ENCODE measurements at places on chromosomes 6 and 20.

DNA sequence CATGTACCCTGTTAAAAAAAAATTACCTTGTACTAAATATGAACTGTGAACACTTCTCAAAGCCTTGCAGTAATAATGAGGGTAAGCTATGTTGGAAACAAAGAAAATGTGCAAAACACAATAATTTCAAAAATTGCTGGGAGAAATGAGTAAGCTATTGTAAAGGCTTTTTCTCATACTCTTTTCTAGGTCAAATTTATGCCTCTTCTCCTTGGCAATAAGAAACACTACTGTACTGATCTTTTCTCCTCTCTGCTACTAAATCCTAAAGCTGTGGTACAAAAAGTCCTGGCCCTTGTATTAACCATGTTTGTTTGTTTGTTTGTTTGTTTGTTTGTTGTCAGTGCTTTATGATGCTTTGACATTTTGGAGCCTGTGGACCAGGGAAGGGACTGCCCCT, 17.5 kb upstream of the HUS1B start:
- no peak for DNase-seq

- DNase-seq = no peak
These were observed 18.6 kb downstream of the RNASET2 start for GRCh38 chr6:166937746-166938145.

DNA sequence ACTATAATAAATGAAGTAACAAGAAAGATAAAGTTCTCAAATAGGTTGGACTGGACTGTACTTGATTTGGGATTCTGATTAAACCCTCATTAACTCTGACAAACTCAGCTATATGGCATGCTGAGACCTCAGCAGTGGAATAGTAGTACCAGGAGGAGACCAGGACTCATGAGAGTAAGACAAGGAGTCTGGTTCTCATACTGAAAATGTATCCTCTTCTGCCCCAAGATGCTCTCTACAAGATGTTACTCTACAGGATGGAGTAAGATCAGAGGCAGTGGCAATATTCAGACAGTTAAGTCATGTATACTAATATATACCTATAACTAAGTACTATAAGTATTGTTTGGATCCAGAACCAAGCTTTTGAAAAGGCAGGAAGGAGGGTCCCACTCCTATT, 31.9 kb upstream of the SYNCRIP start:
- DNase-seq = no peak

DNA sequence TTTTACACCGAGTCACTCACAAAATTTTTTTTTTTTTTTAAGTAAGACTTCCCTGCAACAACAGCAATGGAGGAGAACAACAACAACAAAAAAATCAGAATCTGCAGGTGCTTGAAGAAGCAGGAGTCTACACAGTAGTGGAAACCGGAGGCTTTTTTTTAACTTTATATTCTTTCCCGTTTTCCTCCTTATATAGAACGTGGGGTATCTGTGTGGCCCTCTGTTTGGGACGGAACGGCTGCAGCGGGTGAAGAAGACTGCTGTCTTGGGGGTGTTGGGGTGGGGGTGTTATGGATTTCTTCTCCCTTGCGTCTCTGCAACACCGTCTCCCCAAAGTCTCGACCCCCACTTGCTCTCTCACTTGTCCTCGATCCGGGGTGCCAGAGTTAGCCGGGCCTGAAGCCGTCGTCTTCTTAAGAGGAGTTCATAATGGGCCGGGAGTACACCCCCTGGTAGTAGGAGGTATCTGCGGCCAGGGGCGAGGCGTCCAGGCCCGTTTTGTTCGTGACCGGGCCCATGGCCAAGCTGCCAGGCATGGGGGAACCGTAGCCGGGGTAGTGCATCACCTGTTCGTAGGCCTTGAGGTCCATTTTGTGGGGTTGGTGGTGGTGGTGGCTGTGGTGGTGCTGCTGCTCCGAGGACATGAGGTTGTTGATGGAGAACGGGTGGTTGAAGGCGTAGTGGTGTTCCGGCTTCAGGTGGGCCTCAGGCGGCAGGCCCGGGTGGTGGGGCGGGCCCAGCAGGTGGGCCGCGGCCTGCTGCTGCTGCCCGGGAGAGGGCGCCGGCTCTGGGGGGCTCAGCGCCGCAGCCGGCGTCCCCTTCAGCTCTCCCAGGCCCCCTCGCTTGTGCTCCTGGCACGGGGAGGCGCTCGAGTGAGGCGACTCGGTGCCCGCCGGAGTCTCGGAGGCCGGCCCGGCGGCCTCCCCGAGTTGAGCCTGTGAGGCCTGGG, 2.7 kb downstream of the FOXA2 start:
- no peak for DNase-seq

- no peak for DNase-seq
These were observed 94.4 kb upstream of the TNFAIP3 start for GRCh38 chr6:137772541-137773250.

- no peak for DNase-seq
These were observed 508.0 kb downstream of the TBC1D32 start for GRCh38 chr6:120826253-120826652.

GRCh38 chr6:101909366-101909765, 515.9 kb downstream of the GRIK2 start:
- DNase-seq = no peak

DNA sequence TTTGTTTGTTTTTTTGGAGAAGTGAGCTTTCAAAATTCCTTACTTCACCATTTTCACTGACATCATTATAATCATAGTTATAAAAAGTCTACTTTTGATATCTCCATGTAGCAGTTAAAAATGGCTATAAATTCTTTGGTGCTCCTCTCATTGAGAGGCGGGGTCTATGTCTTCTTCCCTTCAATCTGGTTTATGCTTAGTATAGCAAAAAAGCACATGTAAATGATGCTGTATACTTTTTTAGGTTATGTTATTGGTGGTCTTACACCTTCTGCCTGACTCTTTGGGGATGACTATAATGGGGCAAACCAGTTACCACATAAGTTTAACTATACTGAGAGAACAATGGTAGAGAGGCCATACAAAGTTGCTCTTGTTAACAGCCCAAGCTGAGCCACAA, 289.6 kb downstream of the EPM2A start:
- no peak for DNase-seq

GRCh38 chr6:1015825-1016224, 296.1 kb upstream of the FOXQ1 start:
- no peak for DNase-seq

DNA sequence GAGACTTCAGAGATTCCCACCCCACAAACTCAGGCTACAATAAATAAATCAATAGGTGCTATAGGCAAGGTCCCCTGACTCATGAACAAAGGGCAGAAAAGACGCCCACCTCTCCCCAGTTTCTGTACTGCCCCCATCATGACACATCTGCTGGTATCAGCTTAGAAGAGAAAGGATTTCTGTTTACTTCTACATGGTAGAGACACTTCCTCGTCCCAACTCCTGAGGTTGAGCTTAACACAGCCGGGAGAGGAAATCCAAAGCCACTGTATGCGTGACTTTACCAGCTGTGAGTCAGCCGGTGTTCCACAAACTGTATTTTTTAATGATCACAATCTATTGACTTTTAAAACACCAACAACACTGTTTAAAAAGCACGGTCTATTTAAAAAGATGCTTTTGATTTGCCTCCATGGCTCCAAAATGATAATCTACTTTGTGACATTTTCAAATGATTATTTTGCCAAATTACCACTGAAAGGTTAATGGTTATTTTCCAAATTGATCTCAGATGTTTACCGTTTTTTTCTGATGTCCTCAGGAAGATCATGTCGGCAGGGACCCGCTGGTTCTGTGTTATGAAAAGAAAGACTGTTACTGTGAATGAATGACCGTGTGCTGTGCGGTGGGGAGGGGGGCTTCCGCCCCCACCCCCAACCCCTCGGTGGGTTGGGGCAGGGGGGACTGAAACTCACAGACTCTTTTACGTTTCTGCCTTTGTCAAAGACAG, 72.5 kb downstream of the ATP9A start:
- DNase-seq = peak; percentile 4

Measured in AML-193 (cell line).